ENCODE measurements at places on chromosomes 1 and 21. TPM values are rescaled to one million over a fixed set of nuclear protein-coding genes. Genes with fewer than 3 reads are reported as not detected.

Gene RAB42
- total RNA-seq: not detected

Gene SLAMF9
- total RNA-seq: not detected

Gene FCMR
- total RNA-seq: 157 TPM

Gene OR2T33
- total RNA-seq: not detected

Gene BOLA1
- 20.6 TPM for total RNA-seq

Gene ITGB2
- 500 TPM for total RNA-seq

Gene TFAP2E
- total RNA-seq: 0.65 TPM

Gene PAQR6
- 6.2 TPM for total RNA-seq

Gene HEYL
- total RNA-seq: not detected

Gene URB2
- 15.6 TPM for total RNA-seq

Gene CENPL
- total RNA-seq: 35.5 TPM

Gene BSND
- total RNA-seq: not detected

Gene LCE1F
- not detected for total RNA-seq

Gene SHISAL2A
- total RNA-seq: 8.2 TPM

Data from activated CD4-positive, alpha-beta T cell treated with anti-CD3 and anti-CD28 coated beads, Interleukin-2, amount 10 ng/mL, durations not matched to agents 7 days and 5 days (primary cell).